ENCODE measurements at places on chromosomes 5 and 9.

DNA sequence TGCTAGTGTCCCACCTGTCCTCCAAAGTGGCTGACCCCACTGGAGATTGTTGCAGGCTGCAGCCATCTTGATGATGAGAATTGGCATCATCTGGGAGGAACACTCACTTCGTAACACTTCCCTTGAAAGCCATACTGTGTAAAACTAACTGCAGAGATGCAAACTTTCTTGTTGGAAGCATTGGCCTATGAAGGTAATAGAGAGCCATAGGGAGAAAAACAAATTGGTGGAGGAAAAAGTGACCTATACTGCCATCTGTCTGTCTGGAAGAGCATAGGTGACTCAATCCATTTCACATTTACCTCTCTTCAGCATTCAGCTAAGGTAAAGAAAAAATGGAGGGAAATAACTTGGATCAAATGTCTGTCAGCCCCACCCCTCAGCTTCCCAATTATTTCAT is 473.4 kb downstream of the NTRK2 start:
- no peak for DNase-seq

DNA sequence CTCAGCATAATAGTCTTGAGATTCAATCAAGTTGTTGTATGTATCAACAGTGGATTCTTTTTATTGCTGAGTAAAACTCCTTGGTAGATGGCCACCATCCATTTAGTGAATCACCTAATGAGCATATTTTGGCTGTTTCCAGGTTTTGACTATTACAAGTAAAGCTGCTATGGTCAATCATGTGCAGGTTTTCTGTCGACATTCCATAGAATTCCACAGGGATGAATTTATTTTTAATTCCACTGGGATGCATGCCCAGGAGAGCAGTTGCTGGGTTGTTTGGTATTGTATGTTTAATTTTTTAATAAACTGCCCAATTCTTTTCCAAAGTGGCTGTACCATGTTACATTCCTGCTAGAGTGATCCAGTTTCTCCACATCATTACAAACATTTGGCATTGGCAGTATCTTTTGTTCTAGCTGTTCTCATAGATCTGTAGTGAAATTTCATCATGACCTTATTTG is 10.5 kb upstream of the S1PR3 start:
- DNase-seq = no peak

DNA sequence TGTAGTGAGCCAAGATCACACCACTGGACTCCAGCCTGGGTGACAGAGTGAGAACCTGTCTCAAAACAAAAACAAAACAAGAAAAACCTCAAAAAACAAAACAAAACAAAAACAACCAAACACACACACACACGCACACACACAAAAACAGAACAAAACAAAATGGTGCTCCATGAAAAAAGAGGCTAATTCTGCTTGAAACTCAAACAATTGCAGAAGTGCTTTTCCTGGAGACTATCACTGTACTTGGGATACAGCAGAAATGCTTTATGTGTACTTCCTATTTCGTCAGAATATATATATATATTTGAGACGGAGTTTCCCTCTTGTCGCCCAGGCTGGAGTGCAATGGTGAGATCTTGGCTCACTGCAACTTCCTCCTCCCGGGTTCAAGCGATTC is 49.9 kb upstream of the HSPA9 start:
- no peak for DNase-seq

DNA sequence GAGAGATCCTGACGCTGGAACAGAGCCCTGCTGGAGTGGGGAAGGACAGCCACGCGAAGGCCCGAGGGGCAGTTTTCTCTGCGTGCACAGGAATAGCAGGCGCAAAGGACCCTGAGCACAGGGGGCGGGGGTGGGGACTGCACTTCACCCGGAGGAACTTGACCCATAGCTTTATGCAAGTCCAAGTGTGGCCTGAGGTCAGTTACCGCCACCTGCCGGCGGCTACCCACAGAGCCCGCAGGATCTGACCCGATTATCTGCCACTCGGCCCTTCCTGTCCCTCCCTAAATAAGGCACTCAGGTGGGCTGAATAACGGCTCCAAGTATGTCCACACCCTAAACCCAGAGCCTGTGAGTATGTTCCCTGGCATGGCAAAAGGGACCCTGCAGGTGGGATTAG is 65.4 kb upstream of the FCN1 start:
- DNase-seq = no peak

- DNase-seq = no peak
Measured at GRCh38 chr9:2260417-2261306, 245.5 kb downstream of the SMARCA2 start.

DNA sequence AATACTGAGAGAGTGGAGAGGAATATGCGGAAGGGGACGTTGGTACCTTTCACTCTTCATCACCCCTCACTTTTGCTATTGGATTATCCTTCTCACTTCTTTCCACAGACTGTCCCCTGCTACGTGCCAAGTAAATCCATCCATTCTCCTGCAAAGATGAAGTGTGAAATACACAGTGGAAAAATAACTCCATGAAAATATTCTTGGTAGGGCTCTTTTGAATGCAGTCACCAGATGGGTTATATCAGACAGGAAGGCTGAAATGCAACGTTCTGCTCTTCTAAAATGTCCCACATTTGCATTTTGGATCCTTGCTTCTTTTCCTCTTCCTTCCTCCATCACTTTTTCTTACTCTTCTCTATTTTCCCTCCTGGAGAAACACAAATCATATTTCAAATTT is 510.3 kb upstream of the CLINT1 start:
- no peak for DNase-seq

DNA sequence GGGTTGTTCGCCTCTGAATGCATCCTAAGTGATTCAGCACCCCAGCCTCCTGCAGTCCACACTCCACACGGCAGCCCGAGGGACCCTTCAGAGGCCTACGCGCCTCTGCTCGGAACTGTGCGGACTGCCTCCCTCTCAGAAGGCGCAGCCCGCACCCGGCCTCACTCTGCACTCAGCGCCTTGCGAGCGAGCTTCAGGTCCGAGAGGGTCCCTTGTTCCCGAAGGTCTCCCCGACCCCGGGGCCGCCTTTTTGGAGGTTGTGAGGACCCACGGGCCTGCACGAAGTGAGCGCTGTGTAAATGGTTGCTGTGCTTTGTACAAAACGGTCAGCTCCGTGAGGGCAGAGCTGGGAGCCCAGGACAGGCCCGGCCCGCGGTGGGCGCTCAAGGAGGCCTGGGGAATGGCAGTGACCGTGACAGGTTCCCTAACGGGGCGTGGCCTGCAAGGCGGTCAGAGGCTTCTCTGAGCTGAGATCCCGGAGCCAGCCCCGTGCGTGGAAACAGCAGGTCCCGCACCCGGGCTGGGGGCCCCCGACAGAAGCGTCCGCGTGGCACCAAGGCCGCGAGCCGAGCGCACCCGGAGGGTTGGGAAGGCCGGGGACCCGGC is 698 bp upstream of the CACNA1B start:
- DNase-seq = no peak

- no peak for DNase-seq
Measured at GRCh38 chr9:132538071-132538470, 44.3 kb upstream of the BARHL1 start.

- no peak for DNase-seq
Measured at GRCh38 chr5:60332244-60333004, 367.5 kb downstream of the DEPDC1B start.

DNA sequence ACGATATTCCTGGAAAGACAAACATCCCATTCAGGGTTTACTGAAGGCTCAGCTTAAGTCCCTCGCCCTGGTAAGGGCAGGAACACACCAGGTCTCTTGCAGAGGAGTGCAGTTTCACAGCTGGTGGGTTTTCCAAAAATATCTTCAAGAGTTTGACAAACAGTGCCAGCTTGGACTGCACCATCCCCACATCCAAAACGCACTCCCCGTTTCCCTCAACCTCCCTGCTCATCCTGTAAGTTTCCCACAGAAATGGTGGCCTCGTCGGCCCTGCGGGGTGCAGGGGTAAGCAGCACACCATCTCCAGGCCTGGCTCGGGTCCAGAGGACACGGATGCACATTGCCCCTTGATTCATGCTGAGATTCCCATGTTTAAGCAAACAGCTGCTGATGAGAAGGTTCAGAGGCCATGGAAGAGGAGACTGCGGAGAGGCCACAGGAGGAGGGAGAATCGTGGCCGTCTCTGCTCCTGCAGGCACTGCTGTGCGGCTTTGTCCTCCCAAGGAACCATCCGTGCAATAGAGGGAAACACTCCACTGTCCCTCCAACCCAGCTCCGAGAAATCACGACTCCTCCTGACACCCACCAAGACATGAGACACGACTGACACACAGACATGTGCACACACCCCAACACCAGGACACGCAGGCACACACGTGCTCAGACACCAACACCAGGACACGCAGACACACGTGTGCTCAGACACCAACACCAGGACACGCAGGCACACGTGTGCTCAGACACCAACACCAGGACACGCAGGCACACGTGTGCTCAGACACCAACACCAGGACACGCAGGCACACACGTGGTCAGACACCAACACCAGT is 24.0 kb upstream of the SLC12A7 start:
- no peak for DNase-seq

DNA sequence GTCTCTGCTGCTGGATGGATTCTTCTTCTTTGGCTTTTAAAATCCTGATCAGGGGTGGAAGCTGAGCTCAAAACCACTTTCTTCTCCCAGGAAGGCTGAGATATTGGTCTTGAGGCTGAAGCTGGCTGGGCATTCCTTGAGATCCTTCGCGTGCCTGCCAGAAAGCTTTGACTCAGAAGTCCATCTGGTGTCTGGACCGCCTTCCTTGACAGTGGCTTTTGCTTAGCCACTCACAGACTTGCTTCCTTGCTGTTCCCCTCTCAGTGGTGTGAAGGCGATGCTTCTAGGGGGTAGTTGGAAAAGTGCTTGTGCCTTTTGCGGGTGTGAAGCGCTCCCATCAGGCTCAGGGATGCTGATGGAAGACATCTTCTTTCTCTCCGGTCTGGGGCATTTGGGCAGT is 45.9 kb downstream of the RGS3 start:
- no peak for DNase-seq

DNA sequence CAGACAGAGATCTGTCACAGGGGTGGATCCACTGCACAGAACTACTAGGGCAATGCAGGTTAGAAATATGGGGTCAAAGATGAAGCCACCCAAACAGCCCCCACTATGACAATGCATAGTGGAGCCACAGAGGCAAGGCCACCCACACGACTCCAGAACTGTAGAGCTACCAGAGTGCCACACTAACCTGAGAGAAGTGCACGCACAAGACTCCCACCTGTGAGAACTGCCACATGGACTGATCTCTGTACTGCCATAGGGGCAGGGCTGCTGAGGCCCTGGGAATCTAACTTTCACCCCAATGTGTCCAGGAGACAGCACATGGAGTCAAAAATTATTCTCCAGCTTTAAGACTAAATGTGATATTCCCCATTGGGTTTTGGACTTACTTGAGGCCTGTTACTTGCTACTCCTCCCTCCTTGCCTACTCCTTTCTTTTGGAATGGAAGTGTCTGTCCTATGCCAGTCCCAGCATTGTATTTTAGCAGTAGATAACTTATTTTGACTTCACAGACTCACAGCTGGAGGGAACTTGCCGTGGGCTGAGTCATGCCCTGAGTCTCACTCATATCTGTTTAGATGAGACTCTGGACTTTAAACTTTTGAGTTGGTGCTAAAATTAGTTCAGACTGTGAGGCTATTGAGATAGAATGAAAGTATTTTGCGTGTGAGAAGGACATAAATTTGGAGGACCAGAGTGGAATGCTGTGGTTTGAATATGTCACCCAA is 853.3 kb downstream of the MAT2B start:
- no peak for DNase-seq

- no peak for DNase-seq
Measured at GRCh38 chr5:168136340-168136739, 155.1 kb upstream of the WWC1 start.

DNA sequence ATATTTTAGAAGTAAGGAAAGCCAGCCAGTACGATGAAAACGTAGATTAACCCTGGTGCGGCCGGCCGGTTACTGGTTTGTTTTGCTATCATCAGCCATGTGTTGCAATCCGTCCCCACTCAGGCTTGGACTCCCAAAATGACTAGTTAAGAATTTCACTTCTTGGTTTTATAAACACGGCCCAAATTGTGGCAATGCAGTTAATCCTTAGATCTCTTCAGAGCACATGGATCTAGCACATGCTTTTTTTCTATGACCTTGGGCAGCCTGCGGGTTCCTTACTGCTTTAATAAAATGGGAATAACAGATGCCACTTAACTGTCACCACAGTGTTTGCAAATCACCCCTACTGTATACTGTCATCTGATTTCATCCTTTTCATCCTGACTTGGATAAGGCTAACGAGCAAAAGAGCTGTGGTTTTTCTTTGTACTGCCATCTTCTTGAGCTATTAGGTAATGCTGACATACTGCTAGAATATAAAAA is 1.5 kb downstream of the NDFIP1 start:
- no peak for DNase-seq

Data from GF-D8 (cell line).